Retina (tissue), 1 donor: ENCODE measurements at places on chromosomes 13 and 19.

DNA sequence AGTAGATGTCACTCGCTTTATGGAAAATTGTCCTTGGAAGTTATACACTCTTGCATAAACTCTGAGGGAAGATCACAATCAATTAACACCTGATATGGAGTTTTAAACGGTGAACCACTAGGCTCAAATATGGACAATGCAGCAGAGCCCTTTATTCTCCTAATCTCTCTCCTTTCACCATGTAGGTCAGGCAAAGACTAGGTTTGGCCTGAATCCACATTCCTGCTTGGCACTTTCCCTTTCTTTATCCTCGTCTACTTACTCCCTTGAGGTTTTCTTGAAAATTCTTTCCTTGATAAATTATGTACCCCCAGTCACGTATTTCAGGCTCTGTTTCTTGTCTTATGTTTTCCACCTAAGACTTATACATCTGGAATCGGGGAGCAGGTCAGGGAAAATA lies 751.7 kb downstream of the DACH1 start:
- DNase-seq = no peak

- no peak for DNase-seq
Observed at GRCh38 chr13:105312906-105313305, 1222.6 kb downstream of the EFNB2 start.

DNA sequence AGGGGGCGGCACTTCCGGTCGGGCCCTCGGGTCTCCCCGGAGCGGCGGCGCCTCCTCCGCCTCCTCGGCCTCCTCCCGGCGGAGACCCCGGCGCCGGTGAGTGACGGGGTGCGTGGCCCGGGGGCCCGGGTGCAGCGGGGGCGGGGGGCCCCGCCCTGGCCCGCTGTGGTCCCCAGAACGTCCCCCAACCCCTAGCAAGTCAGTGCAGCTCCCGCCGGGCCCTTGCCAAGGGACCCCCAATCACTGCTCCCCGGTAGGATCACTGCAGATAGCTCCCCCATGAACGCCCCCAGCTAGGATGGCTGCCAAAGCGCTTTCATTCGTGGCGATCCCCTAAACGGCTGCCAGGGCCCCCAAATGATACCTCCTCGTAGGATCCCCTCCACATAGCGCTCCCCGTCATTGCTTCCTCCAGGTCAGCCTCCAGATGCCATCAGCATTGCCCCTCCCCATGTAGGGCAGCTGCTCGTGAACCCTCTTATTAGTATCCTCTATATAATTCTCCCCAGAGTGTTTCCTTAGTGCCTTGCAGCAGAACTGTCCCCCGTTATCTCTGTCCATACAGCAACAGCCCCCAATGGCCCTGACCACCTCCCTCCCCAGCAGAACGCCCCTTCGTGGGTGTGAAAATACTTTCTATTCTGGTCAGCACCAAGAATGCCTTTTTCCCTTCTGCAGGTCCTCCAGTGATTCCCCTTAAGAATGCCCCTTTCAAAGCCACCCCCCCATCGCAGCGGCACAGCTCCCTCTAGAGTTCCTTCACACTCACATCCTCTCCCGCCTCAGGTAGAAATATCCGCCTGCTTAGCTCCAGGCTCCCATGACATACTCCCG lies at the start of gene ZNF865:
Gene ZNF865, plus strand, starts transcription at position 11 of the 834 bp plus-strand sequence. CDS start 7,972 bp downstream, outside the sequence.
- peak; percentile 78 for DNase-seq

DNA sequence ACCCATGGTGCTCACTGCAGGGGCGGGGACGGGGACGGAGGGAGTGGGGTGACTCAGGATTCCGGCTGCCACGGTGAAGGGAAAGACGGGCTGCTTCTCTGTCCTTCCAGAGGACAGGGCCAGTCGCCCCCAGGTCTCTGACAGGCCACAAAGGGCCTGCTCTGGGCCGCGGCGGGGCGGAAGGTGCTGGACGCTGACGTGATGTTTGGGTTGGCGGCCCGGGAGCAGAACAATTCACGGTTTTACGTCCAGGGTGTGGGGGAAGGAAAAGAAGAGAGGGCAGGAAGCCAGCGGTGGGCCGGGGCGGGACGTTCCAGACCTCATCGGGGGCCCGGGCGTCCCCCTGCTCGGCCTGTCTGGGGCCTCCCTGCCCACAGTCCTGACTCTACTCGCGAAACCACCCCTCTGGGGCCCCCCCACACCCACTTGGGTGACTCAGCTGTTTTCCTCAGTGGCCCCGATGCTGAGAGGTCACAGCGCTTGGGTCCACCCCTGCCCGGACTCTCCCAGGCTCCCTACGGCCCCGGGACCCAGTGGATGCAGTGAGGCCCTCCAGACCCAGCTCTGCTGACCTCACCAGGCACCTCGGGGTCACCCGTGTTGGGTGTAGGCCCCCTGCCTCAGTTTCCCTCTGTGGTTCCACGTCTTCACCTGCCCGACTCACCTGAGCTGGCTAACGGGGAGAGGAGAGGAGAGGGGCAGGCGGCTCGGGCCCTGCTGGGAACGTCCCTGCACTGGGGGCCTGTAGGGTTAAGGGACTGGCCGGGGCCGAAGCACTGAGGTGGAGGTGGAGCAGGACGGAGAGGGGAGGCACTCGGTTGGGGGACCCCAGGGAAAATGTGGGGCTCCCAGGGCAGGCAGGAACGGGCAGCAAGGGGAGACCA lies 29.2 kb downstream of the PIP5K1C start:
- peak; percentile 38 for DNase-seq

GRCh38 chr19:750640-751423 lies at the start of gene MISP:
MISP (plus strand) TSS chr19:751112; CDS start chr19:756947, 5,835 bp downstream.
- DNase-seq = no peak

GRCh38 chr13:108780706-108781105 lies 151.3 kb downstream of the MYO16 start:
- no peak for DNase-seq

GRCh38 chr19:38183251-38183897 lies 40.6 kb downstream of the DPF1 start:
- peak; percentile 77 for DNase-seq

DNA sequence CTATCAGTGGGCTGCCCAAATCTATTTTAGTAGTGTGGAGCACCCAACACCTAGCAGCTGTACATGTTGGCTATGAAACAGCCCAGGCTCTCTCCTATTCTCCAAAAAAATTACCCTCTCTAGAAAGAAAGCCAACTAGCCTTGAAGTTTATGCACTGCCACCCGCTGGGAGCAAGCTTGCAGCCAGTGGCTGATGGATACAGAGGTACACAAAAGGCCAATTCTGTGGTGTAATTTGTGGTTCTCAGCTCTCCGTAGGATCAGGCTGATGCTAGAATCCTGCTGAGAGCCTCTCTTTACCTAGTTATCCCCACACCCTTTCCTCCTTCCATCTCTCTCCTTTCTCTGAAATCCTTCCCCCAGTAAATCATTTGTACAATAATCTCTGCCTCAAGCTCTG lies 1120.7 kb downstream of the DIAPH3 start:
- DNase-seq = no peak

DNA sequence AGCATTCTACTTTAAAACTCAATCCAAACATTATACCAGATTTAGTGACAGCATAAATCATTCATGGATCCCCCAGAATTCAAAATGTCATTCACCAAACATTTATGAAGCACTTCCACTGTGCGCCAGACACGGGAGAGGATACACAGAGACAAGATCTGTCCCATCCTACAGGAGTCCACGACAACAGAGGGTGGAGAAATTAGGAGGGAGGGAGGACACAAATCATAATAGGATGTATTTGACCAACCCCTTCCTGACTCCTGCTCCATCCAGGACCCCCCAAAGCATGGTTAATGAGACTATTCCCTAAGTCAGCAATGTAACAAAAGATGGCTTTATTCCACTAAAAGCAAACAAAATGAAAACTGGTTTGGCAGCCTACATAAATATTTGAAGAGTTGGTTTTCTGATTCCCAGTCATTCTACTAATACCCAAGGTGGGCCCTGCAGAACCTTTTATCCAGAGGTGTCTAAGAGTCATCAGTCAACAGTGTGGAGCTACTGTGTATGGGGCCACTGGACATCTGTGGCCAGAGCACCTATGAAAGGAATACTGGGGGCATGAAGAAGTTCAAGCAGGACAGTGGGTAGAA lies 62.8 kb upstream of the DOCK9 start:
- no peak for DNase-seq

DNA sequence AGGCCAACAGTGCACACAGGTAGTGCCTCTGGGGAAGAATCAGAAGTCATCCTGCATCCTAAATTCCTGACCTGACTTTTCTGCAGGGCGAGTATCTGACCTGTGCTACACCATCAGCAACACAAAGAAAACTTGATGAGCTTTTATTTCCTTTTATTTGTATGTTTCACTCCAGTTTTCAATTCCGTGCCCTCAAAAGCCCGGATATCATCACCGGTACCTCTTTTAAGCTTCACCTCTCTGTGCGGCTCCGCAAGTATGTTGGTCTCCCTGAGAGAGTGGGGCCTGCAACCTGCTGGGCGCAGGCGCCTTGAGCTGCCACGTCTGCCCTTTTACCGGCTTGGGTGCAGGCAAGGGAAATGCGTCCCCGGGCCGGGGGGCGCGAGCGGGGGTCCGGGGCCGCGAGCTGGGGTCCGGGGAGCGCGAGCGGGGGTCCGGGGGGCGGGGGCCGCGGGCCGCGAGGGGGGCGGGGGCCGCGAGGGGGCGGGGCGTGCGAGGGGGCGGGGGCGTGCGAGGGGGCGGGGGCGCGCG lies 4.3 kb upstream of the DUXA start:
- DNase-seq = peak; percentile 58

GRCh38 chr13:100872761-100873160 lies 198.2 kb upstream of the TMTC4 start:
- DNase-seq = no peak
